ENCODE measurements at places on chromosomes 6 and 20.

- no peak for DNase-seq
Measured at GRCh38 chr6:31222496-31222895, 49.4 kb downstream of the HLA-C start.

- no peak for DNase-seq
Measured at GRCh38 chr6:4031442-4031841, 47.5 kb downstream of the FAM217A start.

DNA sequence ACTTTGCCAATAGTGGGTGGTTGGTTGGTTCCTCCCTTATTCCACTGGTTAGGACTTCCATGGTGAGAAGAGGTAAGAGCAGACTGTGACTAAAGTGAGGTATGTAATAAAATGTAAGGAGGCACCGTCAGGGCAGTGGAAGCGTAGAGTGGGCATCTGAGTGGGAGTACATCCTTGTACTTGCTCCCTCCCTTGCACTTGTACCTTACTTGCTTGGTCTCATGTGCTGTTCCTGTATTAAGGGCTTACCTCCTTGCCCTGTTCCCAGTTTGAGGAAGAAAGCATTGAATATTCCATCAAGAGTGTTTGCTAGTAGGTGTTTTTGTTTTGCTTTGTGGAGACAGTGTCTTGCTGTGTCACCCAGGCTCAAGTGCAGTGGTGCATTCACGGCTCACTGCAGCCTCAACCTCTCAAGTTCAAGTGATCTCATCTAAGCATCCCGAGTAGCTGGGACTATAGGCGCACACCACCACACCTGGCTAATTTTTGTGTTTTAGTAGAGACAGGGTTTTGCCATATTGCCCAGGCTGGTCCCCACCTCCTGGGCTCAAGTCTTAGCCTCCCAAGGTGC, 25.5 kb downstream of the AMD1 start:
- DNase-seq, result no peak

GRCh38 chr20:7237251-7237650, 469.8 kb downstream of the BMP2 start:
- no peak for DNase-seq

DNA sequence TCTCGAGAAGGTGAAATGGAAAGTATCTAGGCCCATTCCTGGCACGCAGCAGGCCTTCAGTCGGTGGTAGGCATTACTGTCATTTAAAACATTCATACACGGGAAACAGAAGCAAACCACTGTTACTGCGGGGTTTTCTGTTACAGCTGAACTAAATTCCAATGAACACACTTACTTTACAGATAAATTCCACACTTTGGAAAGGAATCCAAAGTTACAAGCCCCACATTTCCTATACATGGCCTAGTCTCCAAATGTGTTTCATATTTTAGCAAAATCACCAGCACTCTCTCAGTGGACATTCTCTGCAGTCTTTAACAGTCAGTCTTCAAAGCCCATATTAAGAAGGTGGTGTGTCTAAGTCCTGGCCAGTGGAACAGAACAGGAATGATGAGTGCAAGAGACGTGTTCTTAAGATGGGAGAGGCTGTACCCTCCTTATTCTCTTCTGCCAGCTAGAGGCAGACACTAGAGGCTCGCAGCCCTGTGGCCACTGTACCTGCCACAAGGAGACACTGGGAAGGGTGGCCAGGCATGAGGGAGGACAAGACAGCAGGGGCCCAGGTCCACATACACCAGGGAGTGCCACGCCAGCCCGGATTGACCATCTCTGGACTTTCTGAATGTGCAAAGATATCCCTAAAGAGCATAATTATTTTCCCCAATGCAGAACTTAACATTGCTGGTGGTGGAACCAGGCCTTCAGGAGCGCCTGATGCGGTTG, 76.4 kb downstream of the CDC5L start:
- DNase-seq, result no peak

GRCh38 chr6:139240161-139241010, 51.4 kb downstream of the TXLNB start:
- DNase-seq, result no peak

DNA sequence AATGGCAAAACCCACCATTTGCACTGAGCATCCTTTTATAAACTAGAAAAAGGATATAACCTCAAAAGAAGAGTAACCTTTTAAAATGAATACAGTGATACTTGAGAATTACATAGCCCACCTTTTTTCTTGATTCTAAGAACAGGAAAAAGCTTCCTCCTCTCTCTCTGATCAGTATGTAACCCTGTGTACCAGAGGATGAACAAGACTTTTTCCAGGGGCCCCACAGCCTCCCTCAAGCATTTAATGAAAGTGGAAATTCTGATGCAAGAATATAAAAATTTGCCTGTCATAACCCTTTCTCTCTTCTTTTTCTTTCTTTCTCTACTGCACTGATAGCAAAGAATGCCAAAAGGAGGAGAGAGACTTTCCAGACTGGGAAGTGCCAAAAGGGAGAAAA, 64.2 kb upstream of the BTN3A2 start:
- DNase-seq, result no peak

GRCh38 chr20:8834851-8835250, 234.0 kb upstream of the PLCB4 start:
- DNase-seq, result no peak

GRCh38 chr6:134675110-134676054, 274.5 kb downstream of the ALDH8A1 start:
- DNase-seq, result no peak

DNA sequence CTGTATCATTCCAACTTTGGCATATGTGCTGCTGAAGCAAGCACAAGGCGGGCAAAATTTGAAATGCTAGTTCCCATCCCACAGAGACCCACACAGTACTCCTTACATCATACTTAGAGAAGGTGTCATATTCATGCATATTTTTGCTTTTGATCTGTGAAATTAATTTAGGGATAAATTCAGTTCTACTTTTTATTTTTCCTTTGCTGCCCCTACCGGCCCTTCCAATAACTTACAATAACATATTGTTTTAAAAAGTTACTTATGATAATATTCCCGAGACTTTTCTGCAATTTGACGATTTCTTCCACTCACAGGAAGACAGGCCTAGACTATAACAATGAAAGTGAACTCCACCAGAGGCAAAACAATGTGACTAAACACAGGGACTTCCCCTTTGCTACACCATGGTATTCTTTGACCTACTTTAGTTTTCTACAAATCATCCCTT, 35.0 kb downstream of the SESN1 start:
- no peak for DNase-seq

DNA sequence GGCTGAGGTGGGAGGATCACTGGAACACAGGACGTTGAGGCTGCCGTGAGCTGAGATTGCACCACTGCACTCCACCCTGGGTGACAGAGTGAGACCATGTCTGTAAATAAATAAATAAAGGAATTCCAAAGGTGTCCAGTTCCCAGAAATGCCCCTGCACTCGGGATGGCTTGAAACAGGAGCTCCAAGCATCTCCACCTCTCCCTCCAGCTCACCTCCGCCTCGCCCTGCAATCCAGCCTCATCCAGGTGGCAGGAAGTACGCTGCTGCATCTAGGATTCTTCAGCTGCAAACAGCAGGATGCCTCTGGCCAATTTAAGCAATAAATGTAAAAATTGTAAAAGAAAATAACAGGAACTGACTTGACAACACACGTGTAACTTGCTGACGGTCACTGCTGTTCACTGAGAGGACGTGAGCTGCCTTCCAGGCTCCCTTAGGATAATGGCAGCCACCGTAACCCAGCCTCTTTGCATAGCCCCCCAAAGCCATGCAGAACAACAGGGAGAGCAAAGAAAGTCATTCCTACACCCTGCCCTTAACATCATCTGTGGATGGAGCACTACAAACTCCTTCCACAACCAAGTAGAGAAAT, 11.4 kb upstream of the GRM4 start:
- no peak for DNase-seq

DNA sequence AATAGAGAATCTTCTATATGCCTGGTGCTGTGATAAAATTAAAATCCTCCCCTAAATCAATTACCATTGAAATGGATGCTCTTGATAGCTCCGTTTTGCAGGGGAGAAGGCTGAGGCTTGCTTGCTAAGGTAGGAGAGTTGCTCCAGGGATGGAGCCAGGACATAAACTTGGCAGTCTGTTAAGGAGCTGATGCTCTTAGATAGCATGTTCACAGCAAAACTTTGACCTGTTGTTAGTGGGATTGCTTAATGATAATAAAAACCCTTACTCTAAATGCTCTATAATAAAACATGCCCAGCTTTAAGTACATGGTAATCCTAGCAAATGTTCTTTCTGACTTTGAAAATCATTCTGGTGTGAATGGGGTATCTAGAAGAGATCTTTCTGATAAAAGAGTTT, 228.4 kb upstream of the JAG1 start:
- DNase-seq, result no peak

DNA sequence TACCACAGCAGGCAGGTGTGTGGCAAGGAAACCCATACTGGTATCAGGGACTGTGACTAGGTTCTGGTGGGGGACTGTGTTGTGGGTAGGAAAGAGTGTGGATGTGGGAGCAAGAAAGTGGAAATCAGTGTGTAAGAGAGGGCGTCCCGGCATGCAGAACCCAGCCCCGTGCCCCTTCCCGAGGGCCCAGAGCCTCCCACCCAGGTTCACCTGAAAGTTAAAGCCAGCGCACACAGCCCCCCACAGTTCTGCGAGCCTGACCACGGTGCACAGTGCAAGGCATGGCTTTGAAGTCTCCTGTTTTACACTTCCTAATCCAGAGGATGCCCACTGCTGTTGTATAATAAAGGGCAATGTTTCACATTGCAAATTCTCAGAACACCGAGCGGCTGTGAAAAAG, 22.7 kb downstream of the MAFB start:
- no peak for DNase-seq

DNA sequence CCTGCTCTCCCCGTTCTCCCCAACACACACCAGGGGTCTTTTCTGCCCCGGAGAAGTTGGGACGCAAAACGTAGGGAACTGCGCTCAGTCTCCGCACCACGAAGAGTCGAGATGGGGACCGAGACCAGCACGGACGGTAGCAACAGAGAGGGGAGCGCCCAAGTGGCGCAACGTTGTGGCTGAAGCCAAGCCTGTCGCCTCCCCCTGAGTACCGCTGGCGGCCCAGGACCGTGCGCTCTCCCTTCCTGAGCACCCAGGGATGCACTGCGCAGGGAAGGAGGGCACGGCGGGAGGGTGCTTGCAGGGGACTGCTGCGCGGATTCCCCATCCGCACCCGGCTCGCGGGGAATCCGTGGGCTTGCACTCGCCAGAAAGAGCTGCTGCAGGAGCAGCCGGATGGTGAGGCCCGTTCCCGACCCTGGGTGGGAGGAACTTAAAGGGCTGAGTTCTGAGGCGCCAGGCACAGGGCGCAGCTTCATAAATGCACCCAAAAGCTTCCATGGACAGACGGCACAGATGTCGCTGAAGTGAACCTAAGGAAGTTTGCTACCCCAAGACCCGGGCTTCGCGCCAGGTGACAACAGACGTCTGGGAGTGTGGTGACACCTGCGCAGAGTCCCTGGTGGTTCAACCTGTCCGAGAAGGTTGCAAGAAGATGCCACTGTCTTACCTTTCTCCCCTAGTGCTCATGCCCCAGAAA, 178.7 kb downstream of the TBXT start:
- DNase-seq, result no peak

DNA sequence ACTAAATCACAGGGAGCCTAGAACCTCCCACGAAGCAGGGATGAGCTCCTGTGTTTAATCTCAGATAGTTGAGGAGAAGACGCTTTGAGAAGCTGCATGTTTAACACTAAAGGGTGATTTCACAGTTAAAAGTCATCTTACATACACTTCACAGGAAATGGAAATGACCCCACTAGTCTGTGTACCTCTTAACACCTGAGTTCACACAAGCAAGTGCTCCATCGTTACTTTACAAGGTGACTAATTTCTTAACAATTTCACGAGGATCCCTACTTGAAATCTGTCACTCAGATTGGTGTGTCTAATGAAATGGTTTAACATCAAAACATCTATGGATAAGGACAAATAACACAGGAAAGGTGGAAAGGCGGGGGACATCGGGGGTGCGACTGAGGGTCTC, 93.8 kb upstream of the RPS6KA2 start:
- no peak for DNase-seq

- DNase-seq, result no peak
Measured at GRCh38 chr20:4373454-4373853, 348.3 kb upstream of the PRND start.

GRCh38 chr6:21325201-21325856, 268.2 kb upstream of the SOX4 start:
- DNase-seq, result no peak

DNA sequence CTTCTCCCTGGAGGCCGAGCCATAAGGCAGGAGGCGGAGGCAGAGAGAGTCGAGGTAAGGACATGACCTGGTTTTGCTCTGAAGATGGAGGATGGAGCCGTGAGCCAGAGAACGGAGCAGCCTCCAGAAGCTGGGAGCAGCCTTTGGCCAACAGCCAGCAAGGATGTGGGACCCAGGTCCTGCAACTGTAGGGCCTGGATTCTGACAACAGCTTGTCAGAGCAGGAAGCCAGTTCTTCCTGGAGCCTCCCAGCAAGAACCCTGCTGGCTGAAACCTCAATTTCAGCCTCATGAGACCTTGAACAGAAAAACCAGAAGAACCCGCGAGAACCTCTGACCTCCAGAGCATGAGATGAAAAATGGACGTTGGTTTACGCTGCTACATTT, 13.4 kb upstream of the MRGBP start:
- DNase-seq, result no peak

GRCh38 chr6:3321875-3322274, 63.1 kb downstream of the PSMG4 start:
- no peak for DNase-seq

DNA sequence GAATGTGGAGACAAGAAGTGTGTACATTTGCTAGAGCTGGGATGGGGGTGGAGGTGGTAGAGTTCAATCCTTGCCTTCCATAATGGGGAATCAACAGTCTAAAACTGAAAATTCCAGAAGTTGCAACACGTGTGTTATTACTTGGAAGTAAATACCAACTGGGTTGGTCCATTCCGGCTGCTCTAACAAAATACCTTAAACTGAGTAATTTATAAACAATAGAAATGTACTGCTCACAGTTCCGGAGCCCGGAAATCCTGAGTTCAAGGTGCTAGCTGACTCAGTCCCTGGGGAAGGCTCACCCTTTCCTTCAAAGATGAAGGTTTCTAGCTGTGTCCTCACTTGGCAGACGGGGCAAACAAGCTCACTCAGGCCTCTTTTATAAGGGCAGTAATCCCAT, 59.0 kb downstream of the RIN2 start:
- no peak for DNase-seq

- DNase-seq, result no peak
Measured at GRCh38 chr20:12902992-12903391, 105.8 kb upstream of the SPTLC3 start.

All from stimulated activated CD8-positive, alpha-beta memory T cell treated with anti-CD3 and anti-CD28 coated beads, Interleukin-4, amount 100 ng/mL, for 48 hours (primary cell).